ENCODE measurements at places on chromosomes 7 and 10.

DNA sequence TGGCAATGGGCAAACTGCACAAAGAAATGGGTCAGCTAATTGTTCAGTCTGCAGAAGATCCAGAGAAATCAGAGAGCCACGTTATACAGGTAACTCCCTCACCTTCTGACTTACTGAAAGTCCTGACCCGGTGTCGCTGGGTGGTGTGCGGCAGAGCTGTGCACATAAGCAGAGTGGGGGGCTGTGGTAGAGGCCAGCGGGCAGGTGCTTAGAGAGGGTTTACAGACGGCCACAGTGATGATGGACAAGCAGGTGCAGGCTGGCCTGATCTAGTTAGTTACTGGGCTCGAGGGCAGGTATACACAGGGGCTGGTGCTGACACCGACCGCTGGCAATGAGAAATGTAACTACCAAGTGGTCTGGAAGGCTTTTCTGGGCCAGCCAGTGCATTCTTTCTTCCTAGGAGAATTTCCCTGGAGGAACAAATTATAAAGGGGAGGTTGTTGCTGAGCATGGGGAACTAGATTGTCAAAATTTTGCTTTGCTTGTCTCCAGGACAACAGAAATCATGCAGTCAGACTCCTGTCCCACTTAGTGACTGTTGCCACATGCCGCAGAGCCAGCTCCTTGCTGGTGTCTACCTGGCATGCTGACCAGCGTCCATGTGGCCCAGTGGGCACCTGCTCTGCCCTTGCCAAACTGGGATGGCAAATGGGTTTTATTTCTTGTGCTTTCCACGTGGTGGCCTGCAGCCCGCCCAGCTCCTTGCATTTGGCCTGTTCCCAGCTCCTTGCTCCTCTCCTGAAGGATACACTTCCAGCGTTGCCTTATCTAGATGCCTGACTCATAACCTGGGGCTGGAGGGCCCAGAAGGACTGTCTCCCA, 28.8 kb downstream of the DENND10 start:
- no peak for DNase-seq

DNA sequence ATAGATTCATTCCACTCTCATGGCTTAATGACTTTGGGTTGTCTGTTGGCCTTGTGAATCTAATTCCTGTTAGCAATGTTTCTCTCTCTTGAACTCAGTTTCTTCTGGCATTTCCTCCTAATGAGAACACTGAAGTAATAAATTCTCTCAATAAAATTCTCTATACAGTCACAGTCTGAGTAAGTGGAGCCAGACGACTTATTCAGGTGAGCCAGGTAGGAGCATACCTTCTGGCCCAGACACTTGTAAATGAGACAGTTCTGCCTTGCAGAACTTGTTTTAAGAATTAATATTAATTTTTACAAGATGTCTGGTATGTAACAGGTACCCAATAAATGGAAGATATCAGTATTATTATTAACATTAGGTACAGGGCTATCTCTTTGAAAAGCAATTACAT, 28.6 kb upstream of the AGR2 start:
- no peak for DNase-seq

DNA sequence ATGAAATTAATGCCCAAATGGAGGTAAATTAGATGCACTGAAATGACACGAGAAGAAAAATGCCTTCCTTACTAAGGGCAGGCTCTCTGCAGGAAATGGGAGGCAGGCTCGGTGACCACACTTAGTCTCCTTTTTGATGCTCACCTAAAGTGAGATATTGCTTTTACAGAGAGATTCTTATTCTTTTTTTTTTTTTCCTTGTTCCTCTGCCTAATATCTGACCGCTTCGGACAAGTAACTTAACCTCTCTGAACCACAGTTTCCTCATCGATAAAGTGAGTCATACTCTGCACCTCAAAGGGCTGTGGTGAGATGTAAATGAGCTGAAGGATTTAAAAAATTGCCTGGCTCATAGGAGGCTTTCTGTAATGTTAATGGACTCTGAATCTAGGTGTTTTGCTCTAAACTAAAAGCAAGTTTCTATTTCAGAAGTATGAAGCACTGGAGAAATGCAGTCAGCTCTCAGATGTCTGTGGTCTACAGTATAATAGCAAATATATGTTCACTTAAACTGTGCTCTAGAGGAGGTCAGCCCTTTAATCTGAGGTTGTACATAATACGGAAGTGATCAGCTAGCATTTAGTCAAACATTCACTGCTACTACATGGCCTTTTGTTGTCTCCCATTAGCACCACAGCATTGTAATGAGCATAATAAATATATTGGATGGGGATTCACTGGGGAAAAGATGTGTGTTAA, 23.2 kb downstream of the NKX2-3 start:
- DNase-seq = peak; percentile 40

- no peak for DNase-seq
These were observed 26.8 kb upstream of the CABCOCO1 start for GRCh38 chr10:61635932-61636331.

DNA sequence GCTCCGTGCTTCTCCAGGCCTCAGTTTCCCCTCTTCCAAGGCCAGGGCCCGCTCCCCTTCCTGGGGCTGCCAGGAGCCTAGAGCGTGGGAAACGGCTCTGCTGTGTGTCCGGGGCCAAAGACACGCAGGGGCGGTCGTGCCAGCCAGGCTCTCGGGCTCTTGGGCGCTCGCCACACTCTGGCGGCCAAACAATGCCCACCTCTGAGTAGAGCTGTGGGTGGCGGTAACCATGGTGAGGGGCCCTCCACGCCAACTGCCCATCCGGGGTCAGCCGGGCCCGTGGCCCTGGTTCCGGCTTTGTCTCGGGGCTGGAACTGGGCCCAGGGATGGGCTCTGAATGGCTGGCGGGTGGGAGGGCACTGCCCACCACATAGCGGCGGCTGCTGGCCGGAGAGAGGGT, 16.0 kb downstream of the GRIFIN start:
- no peak for DNase-seq

GRCh38 chr10:95350219-95350829, 59.5 kb upstream of the PDLIM1 start:
- DNase-seq = no peak

DNA sequence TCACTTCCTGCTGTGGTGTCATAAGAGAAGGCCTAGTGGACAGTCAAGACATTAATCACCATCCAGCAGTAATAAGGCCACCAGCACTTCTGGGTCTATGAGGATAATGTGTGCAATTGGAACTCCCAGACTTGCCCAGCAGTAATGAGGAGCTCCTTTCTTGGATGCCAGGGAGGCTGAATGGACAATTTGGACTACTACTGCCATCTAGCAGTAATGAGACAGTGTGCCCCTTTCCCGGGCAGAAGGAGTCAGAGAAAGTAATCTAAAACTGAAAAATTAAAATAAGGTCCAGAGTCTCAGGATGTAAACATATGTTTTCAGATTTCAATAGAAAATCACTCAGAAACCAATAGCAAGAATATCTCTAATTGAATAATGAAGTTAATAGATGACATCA, 400.4 kb downstream of the CDC14C start:
- DNase-seq = no peak

DNA sequence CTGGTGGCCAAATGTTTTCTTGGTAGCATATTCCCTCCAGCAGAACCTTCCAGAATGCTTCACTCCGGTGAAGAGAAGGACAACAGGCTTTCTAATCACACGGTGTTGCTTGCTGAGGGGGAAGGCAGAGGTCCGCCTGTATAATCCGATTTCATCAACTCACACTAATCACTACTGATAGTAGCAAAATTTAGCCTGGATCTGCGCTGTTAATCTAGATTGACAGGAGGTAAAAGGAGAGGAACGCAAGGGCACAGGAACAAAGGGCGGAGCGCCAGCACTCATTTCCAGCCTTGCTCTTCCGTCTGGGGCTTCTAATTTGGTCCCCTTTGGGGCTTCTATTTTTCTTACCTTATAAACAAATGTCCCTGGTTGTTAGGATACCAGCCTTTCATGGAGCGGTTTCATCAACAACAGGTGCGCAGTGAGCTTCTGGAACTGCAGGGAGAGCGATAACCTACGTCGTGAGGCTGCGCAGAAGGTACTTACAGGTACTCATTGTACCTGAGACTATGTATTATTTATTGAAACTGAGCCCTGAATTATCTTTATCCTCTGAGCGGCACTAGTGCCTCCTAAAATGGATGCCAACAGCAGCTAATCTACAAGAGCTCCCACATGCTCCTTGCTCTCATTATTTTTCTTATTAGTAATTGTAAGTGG, 150.6 kb downstream of the CACNB2 start:
- no peak for DNase-seq

DNA sequence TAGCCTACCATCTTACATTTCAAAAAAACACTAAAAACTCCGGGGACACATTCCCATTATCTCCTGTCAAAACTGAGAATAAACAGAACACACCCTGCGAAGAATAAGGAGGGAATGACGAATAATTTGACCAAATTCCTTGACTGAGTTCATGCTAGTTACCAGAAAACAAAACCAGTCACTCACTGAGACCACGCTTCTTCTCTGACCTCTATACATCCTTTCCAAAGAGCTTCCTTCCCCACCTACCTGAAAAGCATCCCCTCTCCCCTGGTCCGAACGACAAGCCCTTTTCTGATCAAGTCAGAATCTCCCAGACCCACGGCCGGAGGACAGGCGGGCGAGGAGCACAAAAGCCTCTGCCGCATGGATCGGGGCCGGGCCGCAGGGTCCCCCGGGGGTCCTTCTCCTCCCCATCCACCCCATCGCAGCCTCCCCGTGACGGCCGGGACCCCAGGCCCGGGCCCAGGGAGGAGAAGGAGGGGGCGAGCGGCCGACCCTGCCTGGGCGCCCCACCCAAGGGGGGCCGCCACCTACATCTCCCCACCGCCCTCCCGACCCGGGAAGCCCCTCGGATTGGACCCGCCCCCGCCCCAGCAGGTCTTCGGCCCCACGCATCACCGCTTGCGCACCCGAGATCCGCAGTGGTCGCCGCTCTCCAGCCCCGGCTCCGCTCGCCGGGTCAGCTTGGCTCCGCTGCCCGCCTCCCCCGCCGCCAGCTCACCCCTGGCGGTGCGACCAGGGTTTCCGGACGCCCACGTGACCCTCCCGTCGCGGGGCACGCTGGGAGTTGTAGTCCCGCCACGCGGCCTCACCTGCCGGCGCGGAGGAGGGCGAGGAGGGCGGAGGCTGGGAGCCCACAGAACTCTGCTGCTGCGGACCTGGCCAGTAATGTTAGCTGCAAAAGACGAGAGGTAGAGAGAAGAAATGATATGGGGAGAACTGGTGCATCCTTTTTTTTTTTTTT, at the start of gene SLC37A3:
Gene SLC37A3, minus strand, starts transcription at position 747 of the 967 bp plus-strand sequence. CDS start 16,004 bp downstream, outside the sequence.
- peak; percentile 95 for DNase-seq

DNA sequence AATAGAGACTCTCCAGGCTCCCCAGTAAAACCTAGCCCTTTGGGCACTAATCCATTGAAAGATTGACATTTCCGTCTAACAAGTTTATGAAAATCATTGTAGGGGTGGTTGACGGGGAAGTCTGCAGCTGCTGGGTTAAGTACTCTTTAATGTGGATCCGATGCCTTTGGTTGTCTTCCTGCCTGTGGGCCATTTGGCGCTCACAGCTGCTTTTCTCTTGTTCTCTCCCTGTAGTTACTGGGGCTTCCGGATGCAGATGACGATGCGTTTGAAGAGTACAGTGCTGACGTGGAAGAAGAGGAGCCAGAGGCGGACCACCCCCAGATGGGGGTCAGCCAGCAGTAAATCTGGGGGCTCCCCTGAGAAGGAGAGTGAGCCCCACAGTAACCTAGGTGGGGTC, 22.4 kb downstream of the MTURN start:
- DNase-seq = no peak

- DNase-seq = no peak
These were observed 342.3 kb upstream of the SEMA3D start for GRCh38 chr7:85529201-85529600.

DNA sequence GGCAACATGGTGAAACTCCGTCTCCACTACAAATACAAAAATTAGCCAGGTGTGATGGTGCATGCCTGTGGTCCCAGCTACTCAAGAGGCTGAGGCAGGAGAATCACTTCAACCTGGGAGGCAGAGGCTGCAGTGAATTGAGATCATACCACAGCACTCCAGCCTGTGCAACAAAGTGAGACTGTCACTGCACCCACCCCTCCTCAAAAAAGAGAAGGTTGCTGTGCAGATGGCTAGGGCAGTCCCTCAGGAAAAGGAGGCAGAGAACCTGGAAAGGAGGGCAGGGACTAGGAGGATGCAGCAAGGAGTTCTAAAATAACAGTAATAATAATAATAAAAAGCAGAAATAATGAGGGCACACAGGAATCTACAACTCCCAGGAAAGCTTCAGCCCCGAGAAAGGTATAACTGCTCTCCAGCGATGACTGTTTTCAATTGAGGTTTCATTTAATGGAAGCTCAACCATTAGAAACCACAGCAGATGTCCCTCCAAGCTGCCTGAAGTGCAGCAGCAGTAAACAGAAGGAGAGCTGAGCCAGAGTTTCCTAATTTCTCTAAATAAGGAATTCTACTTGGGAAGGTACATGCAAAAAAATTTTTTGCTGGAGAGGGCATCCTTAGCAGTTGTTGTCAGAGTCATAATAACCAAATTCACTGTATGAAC, 326.5 kb downstream of the GATA3 start:
- DNase-seq = no peak

- DNase-seq = no peak
These were observed 1.5 kb upstream of the EXOC6 start for GRCh38 chr10:92846854-92847201.

DNA sequence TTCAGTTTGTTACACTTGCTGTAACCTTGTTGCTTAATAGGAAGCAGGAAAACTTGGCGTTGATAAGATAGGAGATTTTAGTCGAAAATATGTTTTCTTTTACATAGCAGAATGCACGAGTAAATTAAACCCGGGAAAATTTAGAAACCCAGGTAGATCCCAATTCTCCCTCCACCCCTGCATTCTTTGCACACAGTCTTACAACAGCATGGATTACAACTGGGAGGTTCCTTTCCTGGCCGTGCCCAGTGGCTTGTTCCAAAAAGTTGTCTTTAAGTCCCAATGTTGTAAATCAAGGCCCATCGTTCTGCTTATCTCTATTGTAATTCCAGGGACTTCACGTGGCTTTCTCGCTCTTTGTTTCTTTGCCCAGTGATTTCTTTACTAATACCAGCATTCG, 1.1 kb upstream of the DPY19L1 start:
- DNase-seq = no peak

GRCh38 chr7:30911561-30911969, at the start of gene AQP1:
Gene AQP1 (plus strand): TSS chr7:30911853. CDS start chr7:30911910, 57 bp downstream.
- no peak for DNase-seq

DNA sequence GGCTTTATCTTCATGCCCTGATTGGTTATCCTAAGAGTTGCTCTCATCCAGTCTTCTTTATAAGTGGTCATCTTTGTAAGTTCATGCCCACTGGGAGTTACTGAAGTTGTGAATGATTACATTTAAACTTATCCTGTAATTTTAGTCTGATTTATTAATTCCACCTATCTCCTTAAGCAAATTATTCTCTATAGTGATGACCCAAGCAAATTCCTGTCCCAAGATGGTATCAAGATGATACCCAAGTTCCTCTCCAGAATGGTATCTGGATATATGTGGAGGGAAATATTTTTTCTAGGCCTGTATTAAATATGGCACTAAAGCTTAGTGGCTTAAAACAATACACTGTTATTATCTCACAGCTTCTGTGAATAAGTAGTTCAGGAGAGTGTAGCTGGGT, 22.6 kb upstream of the VOPP1 start:
- DNase-seq = no peak
